NCI-H446 (cell line): ENCODE measurements at places on chromosomes 16 and 17.

- no peak for DNase-seq
These were observed 29.5 kb upstream of the RBFOX1 start for GRCh38 chr16:7303052-7303610.

DNA sequence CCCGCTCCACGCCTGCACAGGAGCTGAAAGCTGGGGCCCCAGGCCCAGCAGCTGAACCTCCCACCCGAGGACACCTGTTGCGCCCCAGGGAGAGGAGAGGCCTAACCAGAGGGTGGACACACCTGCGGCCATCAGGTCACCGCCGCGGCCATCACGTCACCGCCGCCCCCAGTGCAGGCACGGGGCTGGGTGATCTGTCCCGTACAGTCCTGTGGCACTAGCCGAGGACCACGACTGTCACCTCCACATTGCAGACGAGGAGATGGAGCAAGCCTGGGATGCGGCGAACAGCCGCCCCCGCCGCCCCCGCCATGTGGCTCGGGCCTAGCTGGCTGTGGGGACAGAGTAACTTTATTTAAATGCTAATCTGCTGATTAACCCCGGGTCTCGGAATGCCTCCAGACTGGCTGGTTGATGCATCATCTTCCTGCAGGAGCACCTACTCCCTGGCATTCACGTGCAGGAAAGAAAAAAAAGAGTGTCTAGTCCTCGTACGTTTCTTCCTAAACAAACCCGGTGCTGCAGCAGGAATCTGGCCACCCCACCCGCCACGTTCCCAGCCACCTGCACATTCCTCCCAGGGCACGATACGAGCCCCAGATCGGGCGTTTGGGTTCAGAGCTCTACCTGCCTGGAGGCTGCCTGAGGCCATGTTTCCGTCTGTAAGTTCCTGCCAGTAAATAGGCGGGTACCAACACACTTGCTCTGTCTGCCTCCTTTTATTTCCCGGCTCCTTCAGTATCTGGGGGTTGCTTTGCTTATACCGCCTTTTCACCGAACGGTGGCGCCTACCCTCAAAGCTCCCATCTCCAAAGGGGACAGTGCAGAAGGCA, 29.9 kb downstream of the PIEZO1 start:
- no peak for DNase-seq

GRCh38 chr16:52993179-52993578, 59.5 kb downstream of the CHD9NB start:
- no peak for DNase-seq

DNA sequence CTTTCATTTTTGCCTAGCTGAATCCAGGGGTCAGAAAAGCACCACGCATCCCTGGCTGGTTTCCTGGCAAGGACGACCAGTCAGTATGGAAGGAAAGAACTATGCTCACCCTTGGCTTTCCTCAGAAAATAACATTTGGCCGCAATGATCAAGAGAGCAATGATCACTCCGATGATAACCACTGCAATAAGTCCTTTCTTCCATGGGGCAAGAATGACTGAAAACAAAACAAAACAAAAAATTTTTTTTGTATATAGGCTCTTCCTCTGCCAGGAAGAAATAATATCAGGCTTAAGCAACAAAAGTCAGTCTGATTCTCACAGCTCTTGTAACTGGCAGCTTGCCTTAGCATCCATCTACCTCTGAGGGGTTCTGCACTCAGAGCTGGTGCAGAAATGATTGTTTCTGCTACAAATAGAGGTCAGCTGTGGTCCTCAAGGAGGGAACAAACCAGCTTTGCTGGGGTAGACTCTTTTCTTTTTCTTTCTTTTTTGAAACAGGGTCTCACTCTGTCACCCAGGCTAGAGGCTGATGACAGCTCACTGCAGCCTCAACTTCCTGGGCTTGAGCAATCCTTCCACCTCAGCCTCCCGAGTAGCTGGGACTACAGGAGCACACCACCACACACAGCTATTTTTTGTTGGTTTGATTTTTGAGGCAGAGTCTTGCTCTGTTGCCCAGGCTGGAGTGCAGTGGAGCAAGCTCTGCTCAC, 35.7 kb downstream of the PECAM1 start:
- DNase-seq, result no peak

- no peak for DNase-seq
These were observed 83.3 kb upstream of the GPRC5B start for GRCh38 chr16:19967963-19968362.

DNA sequence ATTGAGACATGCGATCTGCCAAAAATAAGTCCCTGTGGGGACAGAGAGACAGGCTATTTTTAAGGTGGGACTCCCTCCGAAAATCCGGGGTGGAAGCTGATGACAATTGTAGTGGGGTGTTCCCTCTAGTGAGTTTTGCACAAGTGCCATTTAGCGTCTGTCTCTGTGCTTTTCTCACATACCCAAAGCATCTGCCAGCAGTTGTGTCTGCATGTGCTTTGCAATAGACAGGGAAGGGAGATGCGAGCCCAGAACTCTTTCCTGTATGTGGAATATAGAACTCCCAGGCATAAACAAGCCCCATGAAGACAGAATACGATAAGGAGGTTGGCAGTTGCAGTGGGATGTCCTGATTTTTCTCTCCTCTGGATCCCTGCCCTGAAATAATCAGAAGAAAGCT, 282.7 kb upstream of the XYLT1 start:
- DNase-seq, result no peak

GRCh38 chr17:10398352-10398751, 23.4 kb downstream of the MYH8 start:
- DNase-seq, result no peak
